ENCODE measurements at places on chromosomes 2 and 18.

DNA sequence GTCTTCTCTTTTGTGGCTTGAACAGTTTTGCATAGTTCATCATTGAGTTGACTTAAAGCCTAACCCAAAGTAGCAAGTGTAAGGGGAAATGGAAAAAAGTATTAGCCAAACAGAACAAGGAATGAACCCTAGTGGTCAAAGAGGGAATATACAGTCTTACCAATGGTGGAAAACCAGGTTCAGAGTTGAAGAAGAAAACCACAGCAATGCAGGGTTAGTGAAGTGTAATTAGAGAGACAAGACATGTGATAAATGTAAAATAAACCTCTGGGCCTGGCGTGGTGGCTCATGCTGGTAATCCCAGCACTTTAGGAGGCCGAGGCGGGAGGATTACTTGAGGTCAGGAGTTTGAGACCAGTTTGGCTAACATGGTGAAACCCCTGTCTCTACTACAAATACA lies 2.4 kb downstream of the TTN start:
- no peak for DNase-seq

- DNase-seq, result no peak
Measured at GRCh38 chr2:102803041-102803896, 41.4 kb downstream of the TMEM182 start.

GRCh38 chr18:60096428-60096827 lies 196.6 kb downstream of the PMAIP1 start:
- DNase-seq, result no peak

DNA sequence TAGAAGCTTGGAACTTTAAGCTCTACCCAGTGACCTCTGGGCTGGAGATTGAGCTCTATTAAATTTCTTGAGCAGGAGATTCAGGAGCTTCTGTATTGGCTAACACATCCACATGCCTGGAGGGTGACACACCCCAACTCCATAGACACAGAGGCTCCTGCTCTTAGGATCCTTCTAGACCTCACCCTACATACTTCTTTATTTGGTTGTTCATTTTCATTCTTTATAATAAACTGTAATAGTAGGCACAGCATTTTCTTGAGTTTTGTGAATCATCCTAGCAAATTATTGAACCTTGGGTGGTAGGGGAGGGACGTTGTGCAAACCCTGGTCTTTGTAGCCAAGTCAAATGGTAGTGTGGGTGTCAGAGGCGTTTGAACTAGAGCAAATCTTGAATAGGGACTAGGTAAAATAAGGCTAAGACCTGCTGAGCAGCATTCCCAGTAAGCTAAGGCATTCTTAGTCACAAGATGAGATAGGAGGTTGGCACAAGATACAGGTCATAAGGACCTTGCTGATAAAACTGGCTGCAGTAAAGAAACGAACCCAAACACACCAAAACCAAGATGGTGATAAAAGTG lies 323.8 kb upstream of the GALNT5 start:
- no peak for DNase-seq

GRCh38 chr18:34965566-34965965 lies 75.6 kb upstream of the MAPRE2 start:
- DNase-seq, result no peak

- no peak for DNase-seq
Measured at GRCh38 chr2:6864923-6865345, 773 bp downstream of the CMPK2 start.

GRCh38 chr18:52995875-52996274 lies 655.9 kb downstream of the DCC start:
- DNase-seq, result no peak

- DNase-seq, result no peak
Measured at GRCh38 chr2:62307469-62308389, 111.8 kb downstream of the B3GNT2 start.

DNA sequence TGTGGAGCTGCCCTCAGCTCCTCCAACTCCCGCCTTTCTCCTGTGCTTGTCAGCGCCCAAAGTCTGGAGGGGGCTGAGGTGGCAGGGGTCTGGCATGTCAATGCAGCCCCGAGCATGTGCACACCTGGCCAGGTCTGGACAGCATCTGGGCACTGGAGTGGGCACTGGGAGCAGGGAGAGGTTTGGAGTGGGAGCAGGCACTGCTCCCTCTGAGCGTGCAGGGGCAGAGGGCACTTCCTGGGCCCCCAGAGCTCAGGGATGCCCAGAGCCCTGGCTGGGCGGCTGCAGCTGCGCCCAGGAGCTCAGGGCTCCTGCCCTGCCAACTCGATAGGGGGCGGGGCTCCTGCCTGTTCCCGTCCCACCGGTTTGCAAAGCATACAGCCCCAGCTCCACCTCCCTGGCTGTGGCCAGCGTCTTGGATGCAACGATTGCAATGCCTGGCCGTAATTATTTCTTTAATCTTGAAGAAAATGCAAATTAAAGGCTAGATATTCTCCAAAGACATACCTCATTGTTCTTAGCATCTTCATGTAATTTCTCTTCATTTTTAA lies 57.4 kb upstream of the LDAH start:
- DNase-seq, result no peak

- DNase-seq, result peak; percentile 61
Measured at GRCh38 chr2:105785095-105785847, 40.6 kb downstream of the NCK2 start.

- DNase-seq, result peak; percentile 14
Measured at GRCh38 chr2:224909885-224910573, 132.2 kb downstream of the DOCK10 start.

DNA sequence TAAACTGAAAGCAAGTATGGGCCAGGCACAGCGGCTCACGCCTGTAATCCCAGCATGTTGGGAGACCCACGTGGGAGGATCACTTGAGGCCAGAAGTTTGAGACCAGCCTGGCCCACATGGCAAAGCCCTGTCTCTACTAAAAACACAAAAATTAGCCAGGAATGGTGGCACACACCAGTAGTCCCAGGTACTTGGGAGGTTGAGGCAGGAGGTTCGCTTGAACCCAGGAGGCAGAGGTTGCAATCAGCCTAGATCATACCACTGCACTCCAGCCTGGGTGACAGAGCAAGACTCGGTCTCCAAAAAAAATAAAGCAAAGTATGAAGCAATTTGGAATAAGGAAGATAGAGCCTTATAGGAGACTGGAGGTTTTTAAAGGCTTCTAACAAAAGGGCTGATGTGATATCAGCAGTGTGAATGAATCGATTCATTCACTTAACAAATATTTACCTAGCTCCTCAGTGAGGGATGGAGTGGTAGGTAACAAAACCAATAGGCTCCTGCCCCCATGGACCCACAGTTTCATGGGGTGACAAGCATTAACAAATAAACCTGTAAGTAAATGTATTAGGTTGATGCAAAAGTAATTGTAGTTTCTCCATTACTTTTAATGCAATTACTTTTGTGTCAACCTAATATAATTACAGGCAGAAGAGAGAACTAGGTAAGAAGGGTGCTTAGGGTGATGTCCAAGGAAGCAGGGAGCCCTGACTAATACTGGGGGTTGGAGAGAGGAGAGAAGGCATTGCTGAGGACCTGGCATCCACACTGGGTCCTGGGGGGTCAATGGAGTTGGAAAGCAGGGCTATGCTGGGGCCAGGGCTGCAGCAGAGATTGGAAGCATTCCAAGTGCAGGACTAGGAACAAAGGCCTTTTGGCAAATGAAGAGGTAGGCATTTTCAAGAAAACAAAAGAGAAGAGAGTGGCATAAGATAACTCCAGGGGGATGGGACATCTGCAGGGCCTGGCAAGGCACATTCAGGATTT lies 195.4 kb upstream of the ARL4C start:
- peak; percentile 68 for DNase-seq

All from NCI-H2029 (cell line).